ENCODE measurements at places on chromosomes 7 and 10.

DNA sequence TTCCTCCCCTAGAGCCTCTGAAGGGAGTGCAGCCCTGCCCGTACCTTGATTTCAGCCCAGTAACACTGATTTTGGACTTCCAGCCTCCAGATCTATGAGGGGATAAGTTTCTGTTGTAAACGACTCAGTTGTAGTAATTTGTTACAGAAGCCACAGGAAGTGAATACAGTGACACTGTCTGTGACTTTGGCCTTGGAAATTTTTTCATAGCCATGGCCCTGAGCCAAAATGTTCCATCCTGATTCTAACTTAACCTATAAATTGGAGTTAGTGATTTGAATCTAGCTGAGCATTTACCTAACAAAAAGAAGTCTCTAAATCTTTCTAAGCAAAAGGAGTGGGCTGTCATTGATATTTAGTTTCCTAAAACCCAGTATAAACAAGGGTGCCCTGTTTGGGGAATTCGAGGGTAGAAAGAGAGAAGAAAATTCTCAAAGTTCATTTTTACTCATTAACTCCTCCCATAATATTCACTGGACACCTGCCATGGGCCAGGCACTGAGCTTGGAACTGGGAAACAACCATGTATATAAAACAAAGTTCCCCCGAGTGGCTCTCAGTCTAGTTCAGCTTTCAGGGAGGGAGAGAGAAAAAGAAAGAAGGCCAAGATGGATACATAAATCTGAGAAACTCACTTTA is 162.3 kb downstream of the SKIDA1 start:
- no peak for DNase-seq

DNA sequence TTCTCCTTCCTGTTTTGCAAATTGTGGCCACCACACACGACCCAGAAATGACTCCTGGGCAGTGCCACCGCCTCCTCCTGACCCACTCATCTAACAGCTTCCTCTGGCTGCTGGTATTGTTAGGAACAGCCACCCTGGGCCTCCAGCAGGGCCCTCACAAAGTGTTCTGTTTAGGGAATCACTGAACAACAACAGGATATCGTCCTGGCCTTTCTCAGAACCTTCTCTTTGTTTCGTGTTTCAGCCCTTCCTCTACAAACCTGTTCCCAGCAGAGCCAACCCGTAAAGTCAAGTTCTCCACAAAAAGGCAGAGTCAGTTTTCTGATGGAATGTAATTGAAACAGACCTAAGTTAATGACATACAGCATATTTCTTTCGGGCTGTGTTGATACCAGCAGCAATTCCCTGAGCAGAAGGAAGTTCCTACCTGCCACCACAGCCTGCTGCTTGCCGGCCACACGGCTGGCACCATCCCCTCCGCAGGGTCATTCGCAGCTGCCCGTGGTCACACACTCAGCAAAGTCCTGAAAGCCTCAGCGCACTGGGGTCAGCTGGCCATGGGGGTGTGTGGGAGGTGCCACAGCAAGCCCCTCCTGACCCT is 91.7 kb upstream of the PITRM1 start:
- DNase-seq = no peak

- no peak for DNase-seq
Observed at GRCh38 chr7:85115006-85115405, 71.8 kb downstream of the SEMA3D start.

DNA sequence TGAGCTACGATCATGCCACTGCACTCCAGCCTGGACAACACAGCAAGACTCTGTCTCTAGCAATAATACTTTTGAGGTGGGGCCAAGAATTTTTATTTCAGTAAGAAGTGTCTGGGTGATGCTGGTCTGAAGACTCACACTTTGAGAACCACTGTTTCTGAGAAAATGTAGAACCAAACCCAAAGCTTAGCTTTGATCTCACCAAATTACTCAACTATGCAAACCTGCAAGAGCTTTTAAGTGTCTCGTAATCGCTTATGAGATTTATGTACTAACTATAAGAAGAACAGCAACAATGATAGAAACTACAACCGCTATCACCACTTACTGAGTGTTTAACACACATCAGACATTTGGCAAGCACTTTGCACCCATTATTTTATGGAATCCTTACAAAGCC is 29.5 kb downstream of the APBB1IP start:
- no peak for DNase-seq

GRCh38 chr10:85791818-85792532 is 574.6 kb downstream of the GRID1 start:
- no peak for DNase-seq
